H1 (cell line): ENCODE measurements at places on chromosomes 5 and 9.

- no peak for DNase-seq
Observed at GRCh38 chr5:157188270-157188669, 7.6 kb downstream of the ITK start.

- no peak for DNase-seq
Observed at GRCh38 chr9:133125941-133126696, 5.1 kb upstream of the RALGDS start.

DNA sequence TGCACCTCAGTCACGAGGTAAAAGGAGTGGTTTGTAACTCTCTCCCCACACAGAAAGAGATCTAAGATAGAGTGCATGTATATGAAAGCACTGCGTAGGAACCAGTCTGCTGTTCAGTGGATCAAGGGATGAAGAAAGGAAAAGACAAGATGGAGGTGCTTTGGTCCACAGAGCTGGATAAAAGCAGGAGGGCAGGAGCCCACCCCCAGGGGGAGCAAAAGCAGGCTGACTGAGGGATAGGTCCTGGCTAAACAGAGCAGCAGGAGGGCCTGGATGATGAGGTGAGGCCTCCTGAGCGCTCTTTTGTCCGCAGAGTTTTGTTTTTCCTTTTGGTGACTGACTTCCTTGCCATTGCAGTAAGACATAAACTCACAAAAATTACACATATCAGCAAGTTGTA lies 293.5 kb upstream of the C9orf72 start:
- DNase-seq = no peak

- no peak for DNase-seq
Observed at GRCh38 chr9:117916291-117916690, 212.1 kb downstream of the TLR4 start.

GRCh38 chr5:76236684-76237083 lies 153.5 kb downstream of the SV2C start:
- DNase-seq = no peak

DNA sequence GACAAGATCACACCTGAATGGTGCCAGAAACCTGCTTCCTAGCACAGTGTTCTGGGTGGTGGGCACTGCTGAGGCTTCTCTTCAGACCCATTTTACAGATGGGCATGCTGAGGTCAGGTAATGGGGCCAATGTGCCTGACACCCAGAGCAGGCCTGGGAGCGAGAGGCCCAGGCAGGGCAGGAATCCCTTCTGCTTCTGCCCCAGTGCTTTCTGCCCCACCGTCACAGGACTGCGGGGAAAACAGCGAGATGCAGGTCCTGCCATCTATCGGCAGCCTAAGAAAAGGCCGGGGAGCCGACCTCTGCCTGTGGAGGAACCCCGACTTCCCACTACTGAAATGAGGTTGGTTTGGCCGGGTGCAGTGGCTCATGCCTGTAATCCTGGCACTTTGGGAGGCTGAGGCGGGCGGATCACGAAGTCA lies 22.8 kb upstream of the RNU6ATAC start:
- no peak for DNase-seq

DNA sequence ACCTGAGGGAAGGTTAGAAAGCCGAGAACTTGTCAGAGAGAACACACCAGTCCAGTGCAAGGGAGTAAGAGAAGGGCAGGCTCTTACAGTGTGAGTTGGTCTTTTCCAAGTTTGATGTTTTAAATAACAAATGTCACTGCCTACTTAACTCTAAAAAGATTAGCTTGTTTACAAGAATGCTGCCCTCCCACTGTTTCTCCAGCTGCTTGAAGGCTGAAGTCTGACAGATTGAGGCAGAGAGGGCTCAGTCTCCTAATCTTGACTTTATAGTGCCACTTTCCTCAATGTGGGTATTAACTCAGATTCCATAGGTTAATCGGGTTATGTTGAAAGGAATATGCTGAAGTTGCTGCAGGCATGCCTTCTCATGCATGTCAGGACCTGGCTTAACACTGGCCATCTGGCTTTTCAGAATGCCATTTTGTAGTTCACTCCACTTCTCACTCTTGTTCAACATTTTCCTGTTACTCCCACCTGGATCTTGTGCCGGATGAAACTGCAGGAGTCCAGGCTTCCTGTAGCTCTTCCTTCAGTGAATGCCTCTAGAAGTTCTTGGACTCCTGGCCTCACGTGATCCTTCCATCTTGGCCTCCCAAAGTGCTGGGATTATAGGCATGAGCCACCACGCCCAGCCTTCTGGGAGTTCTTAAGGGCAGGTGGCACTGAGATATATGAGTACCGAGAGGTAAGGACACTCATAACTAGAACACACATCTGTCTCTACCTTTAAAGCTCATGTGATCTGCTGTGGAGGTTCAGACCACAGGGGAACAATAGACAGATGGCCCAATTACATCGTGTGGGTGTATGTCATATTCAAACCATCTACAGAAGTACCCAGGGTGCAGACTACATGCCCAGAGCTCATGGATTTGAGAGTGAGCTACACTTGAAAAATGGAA lies 249.7 kb downstream of the ARHGAP26 start:
- DNase-seq = no peak

- no peak for DNase-seq
Observed at GRCh38 chr5:142643634-142644033, 42.3 kb downstream of the FGF1 start.

- no peak for DNase-seq
Observed at GRCh38 chr9:36959681-36960574, 74.1 kb downstream of the PAX5 start.

- no peak for DNase-seq
Observed at GRCh38 chr9:124457887-124458431, 7.7 kb downstream of the ADGRD2 start.

- no peak for DNase-seq
Observed at GRCh38 chr5:126976520-126977172, 53.7 kb downstream of the MARCHF3 start.
